ENCODE measurements at places on chromosomes 16 and 17. TPM values are rescaled to one million over a fixed set of nuclear protein-coding genes. Genes with fewer than 3 reads are reported as not detected.
A peak's percentile ranks its signal among the peaks of the same experiment; 100 is the strongest.

Gene KRTAP4-1
- not detected for total RNA-seq

Gene IRX6
- 0.55 TPM for total RNA-seq

Gene TTLL6
- total RNA-seq: 2.6 TPM

DNA sequence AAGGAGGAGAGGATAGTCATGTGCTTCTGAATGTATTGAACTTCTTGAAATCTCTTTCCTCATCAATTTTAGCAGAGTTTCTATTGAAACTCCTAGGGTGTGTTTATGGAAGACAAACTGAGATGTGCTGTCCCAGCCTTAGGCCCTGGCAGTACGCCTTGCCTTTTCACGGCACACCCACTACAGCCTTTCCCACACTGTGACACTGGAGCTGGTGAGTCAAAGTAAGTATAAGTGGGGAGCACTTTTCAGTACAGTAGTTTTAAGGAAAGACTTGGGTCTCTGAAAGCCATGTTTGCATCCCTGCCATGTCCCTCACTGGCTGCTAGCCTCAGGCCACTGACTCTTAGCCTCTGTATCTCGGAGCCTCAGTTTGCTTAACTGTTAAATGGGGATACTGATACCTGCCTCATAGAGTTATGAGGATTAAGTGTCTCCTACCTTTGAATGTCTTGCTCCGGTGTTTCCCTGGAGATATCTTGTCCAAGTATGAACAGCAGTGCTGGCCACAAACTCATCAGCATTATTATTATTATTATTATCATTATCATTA is 144.7 kb upstream of the CRHR1 start:
- no peaks in the 10 kb centered on the region for H3K27me3 ChIP-seq
- H3K4me3 ChIP-seq: no peak overlapping the region
- H3K4me1 ChIP-seq: no peaks in the 10 kb centered on the region
- H3K36me3 ChIP-seq: peaks cover 18% of the 10 kb centered on the region
- DNase-seq: no peak

Gene KRTAP16-1
- not detected for total RNA-seq

DNA sequence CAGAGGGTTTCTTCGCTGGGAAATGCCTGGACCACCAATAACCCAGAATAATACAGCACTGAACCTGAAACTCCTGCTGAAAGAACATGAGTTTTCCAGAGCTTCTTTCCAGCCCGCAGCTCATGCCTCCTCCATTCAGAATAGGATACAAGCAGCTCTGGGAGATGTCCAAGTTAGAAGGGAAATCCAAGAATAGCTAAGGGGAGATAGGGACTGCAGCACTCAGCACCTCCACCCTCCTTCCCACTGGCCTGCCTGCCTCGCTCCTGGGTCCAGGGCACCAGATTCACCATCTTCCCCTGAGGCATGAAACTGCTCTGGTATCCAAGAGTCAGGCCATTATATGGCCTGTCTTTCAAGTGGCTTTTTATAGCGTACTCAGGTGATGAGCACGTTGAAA is 4.1 kb downstream of the KRT31 start:
- no peaks in the 10 kb centered on the region for H3K36me3 ChIP-seq
- no peaks in the 10 kb centered on the region for H3K4me1 ChIP-seq
- no peak overlapping the region for H3K27ac ChIP-seq
- H3K27me3 ChIP-seq: no peaks in the 10 kb centered on the region

Gene TMIGD1
- not detected for total RNA-seq

GRCh38 chr16:30407804-30408534 is 563 bp downstream of the ZNF771 start:
- no peaks in the 10 kb centered on the region for H3K27me3 ChIP-seq
- H3K36me3 ChIP-seq: peaks cover 8% of the 10 kb centered on the region
- peaks cover 4% of the 10 kb centered on the region for H3K4me1 ChIP-seq
- peak; percentile 51 for DNase-seq
- peak overlapping the region; percentile 83 for H3K4me3 ChIP-seq

DNA sequence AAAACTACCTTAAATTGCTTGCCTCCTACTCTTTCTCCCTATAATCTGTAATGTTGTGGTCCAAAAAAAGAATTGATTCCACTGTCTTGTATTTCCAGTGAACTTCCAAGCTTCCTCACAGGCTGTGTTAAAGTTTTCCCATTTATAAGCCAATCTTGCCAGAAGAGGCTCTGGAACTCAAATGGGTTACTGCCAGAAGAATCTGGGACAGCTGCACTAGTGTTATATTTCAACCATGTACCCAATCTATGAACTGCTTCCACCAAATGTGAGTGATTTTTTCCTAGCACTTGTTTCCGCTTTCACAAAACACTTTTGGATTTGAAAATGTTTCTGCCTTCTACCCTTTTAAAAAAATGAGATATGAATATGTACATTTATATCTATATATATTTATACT is 1.8 kb downstream of the CCDC43 start:
- no peak for DNase-seq
- no peaks in the 10 kb centered on the region for H3K27me3 ChIP-seq
- no peak overlapping the region for H3K27ac ChIP-seq

Gene TPSAB1
- not detected for total RNA-seq

GRCh38 chr16:3854750-3855541 is 25.6 kb downstream of the CREBBP start:
- no peaks in the 10 kb centered on the region for H3K27me3 ChIP-seq
- peaks cover 16% of the 10 kb centered on the region for H3K4me1 ChIP-seq

GRCh38 chr17:75864448-75864871 is 9.3 kb upstream of the WBP2 start:
- no peak for DNase-seq
- no peak overlapping the region for H3K4me3 ChIP-seq
- peaks cover 3% of the 10 kb centered on the region for H3K4me1 ChIP-seq

Gene SYCE1L
- 5.8 TPM for total RNA-seq

Gene EVPLL
- not detected for total RNA-seq

GRCh38 chr17:68446626-68447041 is 10.7 kb downstream of the WIPI1 start:
- H3K36me3 ChIP-seq: no peaks in the 10 kb centered on the region
- H3K27me3 ChIP-seq: no peaks in the 10 kb centered on the region
- no peak overlapping the region for H3K27ac ChIP-seq
- no peak overlapping the region for H3K4me3 ChIP-seq
- no peak for DNase-seq
- no peaks in the 10 kb centered on the region for H3K4me1 ChIP-seq

Data from H1 (cell line).